Muscle of leg (tissue), 16 donors: ENCODE measurements at places on chromosomes 13 and 19.

GRCh38 chr19:56750658-56751057, 79.1 kb upstream of the ZNF835 start:
- DNase-seq: no peak

GRCh38 chr19:14871619-14872230, 14.2 kb downstream of the OR7A17 start:
- DNase-seq: peak; percentile 33

DNA sequence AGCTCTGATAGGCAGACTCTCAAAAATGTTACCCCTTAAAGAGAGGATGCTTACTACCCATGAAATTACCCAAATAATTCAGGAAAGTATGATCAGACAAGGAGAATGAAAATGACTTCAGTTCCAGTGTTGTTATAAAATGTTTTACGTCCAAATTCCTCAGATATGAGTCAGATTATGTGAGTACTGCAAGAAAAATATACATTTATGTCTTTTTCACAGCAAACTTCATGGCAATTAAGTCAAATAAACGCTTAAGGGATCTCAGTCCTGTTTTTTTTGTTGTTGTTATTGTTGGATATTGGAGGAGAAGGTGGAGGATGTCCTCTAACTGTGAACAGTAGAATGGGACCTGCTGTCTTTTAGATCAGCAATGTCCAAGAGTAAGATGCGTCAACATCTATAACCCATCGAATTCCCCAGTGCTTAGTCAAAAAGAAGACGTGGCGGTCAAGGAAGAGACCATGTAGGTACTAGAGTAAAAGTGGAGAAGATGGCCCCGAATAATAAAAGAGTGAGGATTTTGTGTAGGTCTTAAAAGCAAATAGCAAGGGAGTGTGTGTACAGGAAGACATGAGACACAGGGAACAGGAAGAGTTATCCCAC, 215.4 kb upstream of the IRS2 start:
- DNase-seq: no peak

- peak; percentile 51 for DNase-seq
Measured at GRCh38 chr19:39996218-39996810, 546 bp upstream of the ZNF546 start.

DNA sequence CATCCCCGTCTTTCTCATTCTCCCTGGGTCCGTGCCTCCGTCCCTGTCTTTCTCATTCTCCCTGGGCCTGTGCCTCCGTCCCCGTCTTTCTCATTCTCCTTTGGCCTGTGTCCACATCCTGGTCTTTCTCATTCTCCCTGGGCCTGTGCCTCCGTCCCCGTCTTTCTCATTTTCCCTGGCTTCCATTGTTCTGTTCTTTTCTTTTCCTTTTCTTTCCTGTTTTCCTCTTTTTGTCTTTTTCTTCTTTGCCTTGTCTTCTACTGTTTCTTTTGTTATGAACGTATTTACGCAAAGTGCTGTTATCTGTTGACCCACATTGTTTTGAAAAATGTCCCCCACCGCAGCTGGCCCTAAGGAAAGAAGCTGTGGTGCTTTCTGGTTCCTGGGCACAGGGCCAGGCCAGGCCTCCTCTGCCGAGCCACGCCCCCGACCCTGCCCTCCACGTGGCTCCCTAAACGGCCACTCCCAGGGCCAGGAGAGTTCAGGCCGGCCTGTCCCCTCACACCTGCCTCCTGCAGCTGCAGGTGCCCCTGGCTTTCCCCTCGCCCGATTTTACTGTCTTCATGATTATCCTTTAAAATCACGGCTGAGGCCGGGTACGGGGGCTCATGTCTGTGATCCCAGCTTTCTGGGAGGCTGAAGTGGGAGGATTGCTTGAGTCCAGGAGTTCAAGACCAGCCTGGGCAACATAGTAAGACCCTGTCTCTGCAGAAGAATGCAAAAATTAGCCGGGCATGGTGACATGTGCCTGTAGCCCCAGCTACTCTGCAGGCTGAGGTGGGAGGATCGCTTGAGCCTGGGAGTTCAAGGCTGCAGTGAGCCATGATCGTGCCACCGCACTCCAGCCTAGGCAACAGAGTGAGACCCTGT, 14.0 kb upstream of the TMPRSS9 start:
- no peak for DNase-seq

DNA sequence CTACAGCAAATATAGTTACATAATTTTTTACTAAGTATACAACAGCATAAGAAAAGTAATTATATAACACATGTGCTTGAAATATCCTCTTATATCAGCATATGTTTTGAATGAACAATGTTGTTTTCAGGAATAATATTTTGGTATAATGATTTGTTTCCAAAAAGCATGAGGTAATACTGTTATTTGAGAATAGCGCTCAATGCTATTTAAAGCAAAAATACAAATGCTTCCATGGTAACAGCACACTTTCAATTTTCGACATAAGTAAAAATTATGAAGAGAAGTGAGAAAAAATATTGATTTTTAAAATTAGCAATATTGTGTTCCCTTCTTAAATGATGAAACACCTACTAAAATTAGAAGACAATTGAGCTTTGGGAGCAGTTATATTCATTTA, 715.9 kb upstream of the ATXN8OS start:
- DNase-seq: peak; percentile 70
